ENCODE measurements at places on chromosomes 1 and 21. TPM values are rescaled to one million over a fixed set of nuclear protein-coding genes. Genes with fewer than 3 reads are reported as not detected.

DNA sequence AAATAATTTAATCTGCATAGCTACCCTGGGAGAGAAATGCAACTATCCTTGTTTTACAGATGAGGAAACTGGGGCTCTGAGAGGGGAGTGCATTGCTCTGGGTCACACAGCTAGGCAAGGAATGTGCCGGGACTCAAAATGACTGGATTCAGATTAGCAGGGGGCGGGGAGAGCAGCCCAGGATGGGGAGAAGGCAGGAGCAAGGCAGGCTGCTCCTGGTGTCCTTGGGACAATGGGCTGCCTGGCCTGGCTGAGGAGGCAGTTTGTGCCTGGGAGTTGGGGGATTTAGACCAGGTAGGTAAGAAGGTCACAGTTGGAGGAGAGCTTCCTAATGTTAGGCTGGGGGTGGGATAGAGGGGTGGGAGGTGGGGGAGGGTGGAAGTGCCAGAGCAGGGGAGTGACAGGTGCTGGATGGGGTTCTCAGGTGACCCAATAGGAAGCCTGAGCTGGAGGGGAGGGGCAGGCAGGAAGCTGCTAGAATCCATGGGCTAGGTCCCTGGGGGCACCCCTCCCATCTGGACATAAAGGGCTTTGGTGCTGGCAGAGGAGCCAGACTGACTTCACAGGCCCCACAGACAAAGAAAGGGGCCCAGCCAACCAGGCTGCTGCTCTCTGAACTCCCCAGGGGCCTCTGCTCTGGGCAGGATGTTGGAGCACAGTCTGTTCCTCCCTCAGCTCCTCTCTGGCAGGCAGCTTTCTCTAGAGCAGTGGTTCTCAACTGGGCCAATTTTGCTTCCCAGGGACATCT, 29.0 kb downstream of the TRIM62 start:
- peak; percentile 77 for DNase-seq

DNA sequence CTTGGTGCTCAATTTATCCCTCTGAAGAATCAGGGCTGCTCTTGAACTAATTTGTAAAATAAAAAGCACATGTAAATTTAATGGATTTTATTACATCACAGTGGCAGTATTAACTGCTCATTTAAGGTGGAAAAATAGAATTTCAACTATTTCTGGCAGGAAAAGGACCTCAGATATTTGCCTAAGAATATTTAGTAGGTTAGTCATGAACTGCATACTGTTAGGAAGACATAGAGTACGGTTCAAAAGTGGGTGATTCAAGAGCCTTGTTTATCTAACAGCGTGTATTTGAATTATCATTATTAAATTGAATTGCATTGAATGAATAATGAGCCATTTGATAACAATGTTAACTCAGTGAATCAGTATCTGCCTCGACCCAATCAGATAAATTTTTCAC, 248.8 kb upstream of the PBX1 start:
- DNase-seq: no peak

DNA sequence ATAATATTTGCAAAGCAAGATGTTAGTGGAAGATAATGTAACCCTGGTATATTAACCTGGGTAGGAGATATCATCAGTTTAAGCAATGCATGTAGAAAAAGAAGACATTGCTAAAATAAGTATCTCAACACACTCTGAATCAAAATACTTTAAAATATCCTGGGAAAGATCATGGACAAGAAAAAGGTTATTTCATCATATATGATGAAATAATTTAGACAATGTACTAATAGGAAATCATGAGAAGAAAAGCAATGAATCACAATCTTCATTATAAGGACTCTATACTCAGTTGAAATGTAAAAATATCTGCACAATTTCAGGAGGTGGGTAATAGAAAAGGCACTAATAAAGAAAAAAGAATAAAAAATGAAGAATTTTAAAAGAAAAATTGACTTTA, 158.8 kb downstream of the KCNT2 start:
- DNase-seq: no peak

GRCh38 chr1:83961571-83962295, 37.2 kb downstream of the TTLL7 start:
- no peak for DNase-seq

DNA sequence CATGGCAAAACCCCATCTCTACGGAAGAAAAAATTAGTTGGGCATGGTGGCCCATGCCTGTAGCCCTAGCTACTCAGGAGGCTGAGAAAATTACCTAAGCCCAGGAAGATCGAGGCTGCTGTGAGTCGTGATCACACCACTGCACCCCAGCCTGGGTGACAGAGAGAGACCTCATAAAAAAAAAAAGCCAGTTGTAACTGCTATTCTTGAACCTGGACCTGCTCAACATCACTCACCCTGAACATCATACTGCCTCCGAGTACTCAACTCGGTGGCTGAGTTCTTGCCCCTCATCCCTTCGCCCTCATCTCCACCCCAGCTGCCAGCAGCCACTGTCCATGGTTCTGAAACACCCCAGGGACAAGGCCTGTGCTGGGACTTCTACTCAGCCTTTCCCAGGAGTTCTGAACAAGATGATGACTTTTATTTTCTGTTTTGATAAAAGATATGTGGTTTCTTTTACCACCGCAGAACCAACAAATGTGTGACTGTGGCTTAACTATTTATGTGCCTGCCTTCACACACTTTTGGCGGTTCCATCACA, 5.4 kb upstream of the DISP3 start:
- DNase-seq: no peak

DNA sequence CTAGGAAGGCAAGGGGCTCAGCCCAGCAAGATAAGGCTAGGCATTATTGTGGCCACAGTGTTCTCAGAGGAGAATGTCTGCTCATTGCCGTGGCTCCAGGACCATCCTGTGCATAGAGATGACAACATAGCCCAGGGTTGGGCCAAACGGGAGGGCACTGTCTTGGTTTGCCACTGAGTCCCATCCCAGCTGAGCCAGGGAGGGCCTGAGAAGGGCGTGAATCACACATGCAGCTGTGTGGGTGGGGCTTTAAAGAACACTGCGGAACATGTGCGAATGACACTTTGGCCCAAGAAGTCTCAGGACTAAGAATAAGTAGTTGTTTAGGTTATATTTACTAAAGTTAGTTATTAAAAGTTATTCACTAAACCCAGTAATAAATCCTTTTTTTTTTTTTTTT, 18.5 kb downstream of the CHAF1B start:
- DNase-seq: no peak

DNA sequence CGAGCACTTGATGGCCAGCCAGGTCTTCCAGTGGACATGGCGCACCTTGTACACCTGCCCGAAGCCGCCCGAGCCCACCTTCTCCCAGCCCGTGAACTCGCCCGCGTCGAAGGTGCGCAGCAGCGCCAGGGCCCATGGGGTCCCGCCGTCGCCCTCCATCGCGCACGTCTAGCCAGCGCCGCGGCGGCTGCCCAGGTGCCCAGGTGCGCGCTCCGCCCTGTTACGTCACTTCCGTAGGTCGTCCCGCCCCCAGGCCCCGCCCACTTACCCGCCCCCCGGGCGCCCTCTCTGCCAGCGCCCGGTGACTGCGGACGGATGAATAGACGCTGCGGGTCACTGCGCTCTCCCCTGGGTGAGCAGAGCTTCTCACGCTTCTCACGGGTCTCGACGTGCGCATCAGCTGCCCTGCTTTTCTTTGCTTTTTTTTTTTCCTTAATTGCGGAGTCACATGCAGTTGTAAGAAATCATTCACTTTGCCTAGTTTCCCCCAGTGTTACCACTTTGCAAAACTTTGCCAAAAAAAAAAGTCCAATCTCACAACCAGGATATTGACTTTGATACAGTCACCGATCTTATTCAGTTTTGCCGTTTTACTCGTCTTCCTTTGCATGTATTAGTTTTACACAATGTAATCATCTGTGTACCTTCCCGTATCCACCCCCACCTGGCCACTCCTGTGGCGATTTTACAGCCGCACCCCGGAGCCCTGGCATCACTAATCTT, at the start of gene RIPK4:
Gene RIPK4, minus strand, starts transcription at position 170 of the 723 bp plus-strand sequence. Its CDS starts 11 bp downstream, at position 159.
- no peak for DNase-seq

Gene AADACL3
- not detected for total RNA-seq

DNA sequence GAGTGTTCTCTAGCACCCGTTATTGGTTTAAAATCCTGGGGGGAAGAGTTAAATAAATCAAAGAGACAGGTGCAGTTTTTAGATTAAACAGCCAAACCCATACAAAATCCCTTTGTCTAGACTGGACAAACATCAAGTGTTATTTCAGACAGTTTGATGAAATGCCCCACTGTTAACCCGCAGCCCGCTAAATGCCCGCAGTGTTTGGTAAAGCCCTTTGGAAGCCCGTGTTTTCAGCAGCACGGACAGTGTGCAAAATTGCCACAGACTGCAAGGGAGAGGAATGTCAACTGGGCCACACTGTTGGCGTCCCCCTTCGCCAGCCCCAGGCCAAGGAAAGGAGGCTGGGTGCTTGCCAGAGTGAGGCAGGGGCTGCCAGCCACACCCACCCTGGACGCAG, 26.6 kb downstream of the AJAP1 start:
- DNase-seq: no peak

Gene SH2D2A
- total RNA-seq: 2.9 TPM

Gene GPR161
- 8.1 TPM for total RNA-seq

GRCh38 chr1:168957818-168958217, 148.7 kb upstream of the ATP1B1 start:
- no peak for DNase-seq

DNA sequence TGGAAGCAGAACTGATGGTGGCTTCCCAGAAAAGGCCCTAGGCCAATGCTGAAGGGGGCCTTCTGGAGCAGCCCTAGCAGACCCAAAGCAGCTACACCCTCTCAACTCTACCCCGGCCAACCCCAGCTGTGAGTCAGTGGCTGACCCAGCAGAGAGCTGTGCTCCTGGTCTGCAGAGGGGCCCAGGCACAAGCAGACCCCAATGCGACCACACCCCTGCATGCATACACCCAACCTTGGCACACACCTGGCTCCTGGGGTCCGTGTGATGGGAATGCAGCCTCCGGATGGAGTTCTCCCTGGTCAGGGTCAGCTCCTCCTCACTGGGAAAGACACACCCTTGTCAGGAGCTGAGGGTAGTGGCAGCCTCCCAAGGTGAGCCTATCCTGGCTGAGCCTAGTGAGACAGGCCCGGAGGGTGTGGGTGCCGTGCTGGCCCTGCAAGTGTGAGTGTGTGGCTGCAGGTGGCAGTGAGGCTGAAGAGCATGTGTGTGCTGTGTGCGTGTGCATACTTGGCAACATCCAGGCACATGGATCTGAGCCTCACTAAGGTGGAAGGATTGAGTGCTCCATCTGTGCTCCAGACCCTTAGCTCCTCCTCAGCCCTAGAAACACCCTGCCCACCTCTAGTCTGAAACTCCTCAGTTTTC, 3.9 kb upstream of the ARHGAP30 start:
- DNase-seq: no peak

DNA sequence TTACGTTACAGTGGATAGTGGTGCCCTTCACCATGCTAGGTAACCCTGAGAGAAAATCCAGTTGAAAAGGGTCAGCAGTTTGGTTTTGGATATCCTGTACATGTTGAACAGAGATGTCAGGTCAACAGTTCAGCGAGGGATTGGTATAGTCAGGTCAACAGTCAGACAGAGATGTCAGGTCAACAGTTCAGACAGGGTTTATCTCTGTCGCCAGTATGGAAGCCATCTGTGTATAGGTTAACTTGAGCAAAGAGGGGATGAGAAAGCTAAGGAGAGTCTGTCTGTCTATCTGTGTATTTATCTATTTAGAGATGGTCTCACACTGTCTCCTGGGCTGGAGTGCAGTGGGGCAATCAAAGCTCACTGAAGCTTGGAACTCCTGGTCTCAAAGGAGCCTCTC, 17.7 kb downstream of the DHDDS start:
- DNase-seq: no peak

GRCh38 chr21:29017639-29018237, 1.4 kb downstream of the RWDD2B start:
- no peak for DNase-seq

DNA sequence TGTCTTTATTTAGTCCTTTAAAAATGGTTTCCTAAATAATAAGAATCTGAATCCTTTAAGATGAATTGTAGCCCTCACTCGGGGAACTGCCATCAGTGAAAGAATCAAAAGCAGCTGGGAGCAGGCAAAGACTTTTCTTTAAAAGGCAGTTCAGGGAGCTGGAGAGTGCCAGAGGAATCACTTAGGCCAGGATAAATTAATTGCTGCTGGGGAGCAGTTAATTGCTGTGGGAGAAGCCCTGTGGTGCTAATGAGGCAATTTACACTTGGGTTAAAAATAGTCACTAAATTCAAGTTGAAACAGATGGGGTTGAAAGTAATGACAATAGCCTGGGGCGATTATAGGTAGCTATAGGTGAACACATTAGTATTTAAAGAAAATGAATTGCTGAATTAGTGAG, 38.7 kb upstream of the COL24A1 start:
- DNase-seq: no peak

GRCh38 chr1:41622402-41622801, 137.9 kb upstream of the EDN2 start:
- DNase-seq: no peak

Measured in tibial nerve (tissue), 4 donors.